ENCODE measurements at places on chromosomes 13 and 19. TPM values are rescaled to one million over a fixed set of nuclear protein-coding genes. Genes with fewer than 3 reads are reported as not detected.
A peak's percentile ranks its signal among the peaks of the same experiment; 100 is the strongest.

The NOTCH3 gene
- 4.5 TPM for polyA plus RNA-seq

- DNase-seq = peak; percentile 47
Observed at GRCh38 chr13:109785141-109785891, 1.1 kb downstream of the IRS2 start.

The ZNF415 gene
- 1.9 TPM for polyA plus RNA-seq

DNA sequence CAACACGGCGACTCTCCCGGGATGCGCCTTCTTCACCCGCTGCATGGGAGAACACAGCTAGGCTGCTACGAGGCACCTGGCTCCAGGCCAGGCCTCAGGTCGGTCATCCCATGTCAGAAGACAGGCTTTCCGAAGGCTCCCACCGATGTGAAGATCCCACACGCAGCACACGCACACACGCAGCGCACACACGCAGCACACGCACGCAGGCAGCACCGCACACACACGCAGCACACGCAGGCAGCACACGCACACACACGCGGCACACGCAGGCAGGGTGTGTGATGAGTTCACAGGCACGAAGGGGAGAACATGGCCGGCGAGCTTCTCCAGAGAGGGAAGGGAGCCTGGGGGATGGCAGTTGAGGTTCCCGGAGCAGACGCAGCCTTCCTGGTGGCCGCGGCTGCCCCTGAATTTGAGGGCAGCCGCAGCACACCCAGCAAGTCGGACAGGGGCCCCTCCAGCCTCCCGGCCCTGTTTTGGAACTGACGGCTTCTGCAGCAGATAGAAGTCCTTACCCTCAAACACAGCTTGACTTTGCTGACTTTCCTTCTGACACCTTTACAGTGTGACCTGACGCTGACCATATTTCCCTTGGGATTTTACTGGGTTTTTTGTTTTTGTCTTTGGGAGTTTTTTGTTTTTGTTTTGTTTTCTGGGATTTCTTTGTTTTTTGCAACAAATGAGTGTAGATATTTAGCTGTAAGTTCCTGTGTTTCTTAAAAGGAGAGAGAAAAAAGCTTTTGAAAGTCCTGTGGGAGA lies 55.9 kb downstream of the RASA3 start:
- DNase-seq = no peak

DNA sequence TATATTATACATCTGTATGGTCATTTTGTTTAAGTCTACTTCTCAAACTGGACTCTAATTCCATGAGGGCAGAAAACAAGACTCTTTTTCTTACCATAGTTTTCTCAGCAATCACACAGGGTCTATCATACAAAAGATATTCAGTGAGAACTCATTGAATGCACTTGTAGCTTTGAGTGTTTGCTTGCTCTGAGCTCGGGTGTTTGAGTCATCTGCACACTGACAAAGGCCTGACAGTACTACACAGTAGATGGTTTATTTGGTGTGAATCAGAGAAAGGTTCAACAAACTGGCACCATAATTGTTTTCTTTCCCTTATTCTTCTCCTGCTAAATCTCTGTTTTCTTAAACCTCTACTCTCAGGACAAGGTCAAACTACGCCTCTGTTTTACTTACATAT lies 586.4 kb downstream of the LMO7 start:
- no peak for DNase-seq

The FUT3 gene
- polyA plus RNA-seq = not detected

- no peak for DNase-seq
Observed at GRCh38 chr13:100512422-100512821, 76.2 kb downstream of the GGACT start.

The PPM1N gene
- 10.3 TPM for polyA plus RNA-seq

DNA sequence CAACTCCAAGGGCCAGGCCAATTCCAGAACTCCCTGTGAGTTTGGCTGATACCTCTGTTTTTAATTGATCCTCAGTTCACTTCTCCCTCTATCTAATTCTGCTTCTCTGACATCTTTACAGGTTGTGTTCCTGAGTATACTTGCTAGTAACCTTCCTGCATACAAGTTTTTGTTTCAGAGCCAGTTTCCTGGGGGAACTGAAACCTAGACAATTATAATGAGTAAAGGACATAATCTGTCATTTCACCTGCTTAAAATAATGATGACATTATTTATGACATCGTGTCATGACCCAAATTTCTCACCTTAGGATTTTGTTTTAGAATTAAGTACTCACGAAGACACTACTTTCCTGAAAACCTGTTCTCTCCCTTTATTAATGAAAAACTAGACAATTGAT lies 12.5 kb upstream of the MYCBP2 start:
- no peak for DNase-seq

- DNase-seq = no peak
Observed at GRCh38 chr19:21130097-21130775, 11.6 kb upstream of the ZNF431 start.

- DNase-seq = peak; percentile 79
Observed at GRCh38 chr19:19034204-19034624, 811 bp downstream of the ARMC6 start.

GRCh38 chr13:95388420-95389079 lies 87.3 kb upstream of the ABCC4 start:
- no peak for DNase-seq

GRCh38 chr13:74466864-74467263 lies 332.7 kb upstream of the KLF12 start:
- DNase-seq = no peak

The ERICH6B gene
- polyA plus RNA-seq = not detected

DNA sequence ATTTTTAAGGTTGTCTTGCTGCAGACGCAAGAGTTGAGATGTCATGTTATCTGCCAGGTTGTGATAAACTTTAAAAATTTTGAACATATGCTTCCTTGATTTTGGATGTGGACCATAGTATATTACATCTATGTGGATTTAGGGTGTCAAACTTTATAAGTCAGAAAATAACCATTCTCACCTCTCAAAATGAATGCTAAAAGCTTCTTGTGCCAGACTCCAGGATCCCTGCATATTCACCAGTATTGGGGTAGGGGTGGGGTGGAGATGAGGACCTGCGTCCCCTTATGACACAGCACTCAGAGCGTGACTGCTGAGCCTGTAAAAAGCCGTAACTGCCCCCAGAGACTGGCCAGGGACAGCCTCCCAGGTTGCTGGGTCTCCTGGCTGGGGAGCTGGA lies 524.4 kb downstream of the LMO7 start:
- DNase-seq = no peak

The IFNL1 gene
- not detected for polyA plus RNA-seq

GRCh38 chr13:48556817-48557216 lies 23.9 kb upstream of the RCBTB2 start:
- DNase-seq = no peak

The MLLT1 gene
- polyA plus RNA-seq = 19.0 TPM

The SHANK1 gene
- polyA plus RNA-seq = 0.28 TPM

The ZNF180 gene
- 1.5 TPM for polyA plus RNA-seq

DNA sequence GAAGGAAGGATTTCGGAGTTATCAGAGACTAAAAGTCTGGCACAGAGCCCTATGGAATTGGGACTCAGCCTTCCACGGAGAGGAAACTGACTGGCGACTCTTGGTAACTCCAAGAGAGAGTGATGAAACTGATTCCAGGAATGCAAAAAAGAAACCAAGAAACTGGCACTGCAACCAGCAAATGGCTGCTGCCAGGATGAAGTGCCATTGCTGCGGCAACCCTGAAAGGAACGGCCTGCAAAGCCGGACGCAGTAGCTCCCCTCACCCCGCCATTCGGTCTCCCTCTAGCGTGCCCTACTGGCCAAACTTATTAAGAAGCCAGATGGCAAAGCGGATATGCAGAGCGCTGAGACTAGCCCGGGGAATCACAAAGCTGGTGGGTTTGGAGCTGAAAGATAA lies 236.0 kb downstream of the PCDH9 start:
- peak; percentile 4 for DNase-seq

- peak; percentile 54 for DNase-seq
Observed at GRCh38 chr19:15101479-15102082, 5.6 kb upstream of the SYDE1 start.

The GIPR gene
- 1.4 TPM for polyA plus RNA-seq

The ZNF667 gene
- 5.0 TPM for polyA plus RNA-seq

- DNase-seq = peak; percentile 44
Observed at GRCh38 chr19:36128392-36128736, 11.5 kb upstream of the CAPNS1 start.

DNA sequence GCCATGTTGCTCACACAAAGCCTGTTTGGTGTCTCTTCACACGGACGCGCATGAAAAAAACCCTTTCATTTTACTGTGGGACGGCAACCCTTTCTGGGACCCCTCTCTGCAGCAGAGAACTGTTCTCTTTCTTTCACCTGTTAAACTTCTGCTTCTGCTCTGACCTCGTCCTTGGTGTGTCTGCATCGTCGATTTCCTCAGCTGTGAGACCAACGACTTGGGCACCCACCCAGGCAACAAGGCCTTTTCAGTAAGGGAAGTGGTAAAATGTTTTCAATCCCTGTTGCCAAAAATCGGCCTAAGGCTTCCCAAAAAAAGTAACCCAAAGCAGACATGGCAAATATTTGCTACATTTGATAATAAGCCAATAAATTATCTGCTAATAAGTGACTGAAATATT lies 515.3 kb downstream of the IRS2 start:
- no peak for DNase-seq

DNA sequence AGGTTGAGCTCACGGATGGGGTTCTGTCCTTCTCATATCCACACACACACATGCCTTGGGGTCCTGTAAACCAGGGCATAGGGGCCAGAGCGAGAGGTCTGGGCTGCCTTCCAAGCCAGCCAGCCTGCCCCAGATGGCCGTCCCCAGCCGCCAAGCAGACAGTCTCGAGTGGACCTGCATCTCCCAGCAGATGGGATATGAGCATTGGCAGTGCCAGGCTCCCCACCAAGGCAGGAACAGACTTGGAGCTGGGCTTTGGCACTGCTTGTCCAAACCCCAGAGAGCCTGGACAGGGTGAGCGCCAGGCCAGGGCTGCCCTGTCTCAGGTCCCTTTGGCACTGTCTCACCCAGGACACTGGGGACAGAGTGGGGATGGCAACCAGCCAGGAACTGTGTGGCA lies 130.4 kb downstream of the DPF1 start:
- DNase-seq = peak; percentile 90

DNA sequence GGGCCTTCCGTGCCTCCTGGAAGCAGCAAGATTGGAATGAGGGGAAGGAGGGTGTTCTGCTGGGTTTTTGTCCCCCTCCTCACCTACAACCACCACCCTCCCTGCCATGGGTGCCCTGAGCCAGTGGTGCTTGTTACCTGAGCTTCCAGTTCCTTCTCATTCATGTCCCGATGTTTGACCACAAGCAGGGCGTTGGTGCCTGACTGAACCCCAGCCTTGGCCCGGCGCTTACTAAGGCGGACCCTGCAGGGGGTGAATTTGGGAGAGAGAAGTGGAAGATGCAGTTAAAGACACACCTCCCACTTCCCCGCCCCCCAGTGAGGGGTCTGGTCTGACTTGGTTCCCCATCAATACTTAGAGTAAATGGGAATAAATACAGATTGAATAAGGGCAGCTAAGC lies 4.3 kb downstream of the PAF1 start:
- DNase-seq = no peak

The CNOT3 gene
- polyA plus RNA-seq = 7.1 TPM

The LILRA1 gene
- not detected for polyA plus RNA-seq

- no peak for DNase-seq
Observed at GRCh38 chr13:54415753-54416366, 1387.2 kb downstream of the OLFM4 start.

DNA sequence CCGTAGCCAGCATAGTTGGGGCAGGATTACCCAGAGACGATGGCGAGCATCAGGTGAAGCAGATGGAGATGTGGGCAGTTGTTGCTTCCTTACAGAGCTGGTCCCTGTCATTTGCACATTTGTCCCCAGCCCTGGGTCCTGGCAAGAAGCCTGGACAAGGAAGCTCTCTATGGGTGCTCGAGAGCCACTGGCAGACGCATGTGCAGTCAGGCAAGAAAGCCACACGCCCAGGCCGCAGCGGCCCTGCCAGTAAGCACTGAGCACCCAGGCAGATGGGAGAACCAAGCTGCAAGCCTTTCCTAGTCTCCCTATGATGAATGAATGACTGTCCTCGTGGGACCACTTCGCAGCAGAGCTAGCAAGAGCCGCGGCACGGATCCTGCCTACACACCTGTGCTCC lies 182.8 kb downstream of the FOXO1 start:
- DNase-seq = no peak

DNA sequence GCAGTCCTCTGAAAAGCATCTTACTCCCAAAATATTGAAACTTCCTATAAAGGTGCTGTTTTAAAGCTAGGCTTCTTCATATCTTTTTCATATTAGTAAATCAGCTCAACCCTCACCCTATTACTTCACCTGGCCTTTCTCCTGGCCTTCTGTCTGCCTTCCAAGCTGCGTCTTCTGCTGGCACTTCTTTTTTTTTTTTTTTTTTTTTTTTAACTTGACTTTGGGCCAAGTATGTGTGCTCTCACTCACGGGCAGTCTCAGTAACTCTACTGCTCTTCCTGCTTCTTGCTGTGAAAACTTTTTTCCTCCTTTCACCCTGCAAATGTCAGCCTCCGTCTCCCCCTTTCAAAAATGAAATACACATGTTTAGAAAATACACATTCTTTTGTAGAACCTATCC lies 41.2 kb upstream of the KCTD4 start:
- DNase-seq = peak; percentile 10

GRCh38 chr13:65926750-65927171 lies 1303.4 kb downstream of the PCDH9 start:
- DNase-seq = no peak

GRCh38 chr13:77740097-77740735 lies 42.7 kb downstream of the SLAIN1 start:
- no peak for DNase-seq

- DNase-seq = no peak
Observed at GRCh38 chr19:33157906-33158305, 26.0 kb downstream of the WDR88 start.

DNA sequence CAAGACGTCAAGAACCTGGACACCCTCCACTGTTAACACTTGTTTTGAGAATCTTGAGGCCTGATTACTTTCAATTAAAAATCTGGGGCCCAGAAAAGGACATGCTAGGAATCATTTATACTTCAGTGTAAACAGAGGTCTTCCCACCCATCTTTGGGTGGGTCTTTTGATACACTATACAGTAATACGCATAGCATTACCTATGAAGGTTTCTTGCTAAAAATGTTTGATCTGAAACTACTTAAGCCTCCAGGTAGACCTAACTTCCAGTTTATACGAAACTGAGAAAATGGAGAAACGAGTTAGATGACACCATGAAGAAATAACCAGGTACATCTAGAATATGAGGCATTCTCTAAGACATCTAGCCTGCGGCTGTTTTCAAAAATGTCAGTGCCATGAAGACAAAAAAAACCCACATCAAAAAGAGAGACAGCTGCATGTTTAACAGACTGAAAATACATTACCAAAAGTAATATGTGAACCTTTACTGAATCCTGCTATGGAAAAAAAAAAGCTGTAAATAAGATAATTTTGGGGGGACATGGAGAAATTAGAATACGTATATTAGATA lies 36.6 kb downstream of the TGDS start:
- DNase-seq = no peak

DNA sequence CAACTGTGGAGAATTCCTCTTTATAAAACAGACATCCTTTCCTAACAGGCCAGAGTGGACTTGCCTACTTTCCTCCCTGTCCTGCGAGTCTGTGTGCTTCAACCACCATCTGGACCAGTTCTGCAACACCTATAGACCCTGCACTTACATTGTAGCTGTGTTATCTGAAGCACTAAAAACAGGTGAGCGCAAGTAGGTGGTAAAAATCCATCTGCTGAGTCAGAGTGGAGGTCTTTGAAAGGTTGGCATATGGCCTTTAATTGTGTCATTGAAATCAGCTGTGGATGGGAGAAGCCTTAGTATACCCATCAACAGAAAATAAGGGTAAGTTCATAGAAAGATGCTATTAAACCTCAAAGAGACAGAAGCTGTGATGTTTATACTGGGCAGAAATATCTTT lies 7.6 kb upstream of the NALCN start:
- no peak for DNase-seq

The SIGLEC14 gene
- 0.03 TPM for polyA plus RNA-seq

The FXYD3 gene
- not detected for polyA plus RNA-seq

All from SK-N-SH (cell line).